GOT3 (cell line): ENCODE measurements at places on chromosomes 12 and 14.
A peak's percentile ranks its signal among the peaks of the same experiment; 100 is the strongest.

- DNase-seq, result peak; percentile 2
These were observed 36.6 kb downstream of the DCAF4 start for GRCh38 chr14:72962829-72963312.

- no peak for DNase-seq
These were observed 34.6 kb upstream of the NFKBIA start for GRCh38 chr14:35438910-35439713.

- no peak for DNase-seq
These were observed 263.2 kb downstream of the ADAMTS20 start for GRCh38 chr12:43288671-43289425.

- DNase-seq, result no peak
These were observed 13.1 kb downstream of the KRT83 start for GRCh38 chr12:52307836-52308805.

DNA sequence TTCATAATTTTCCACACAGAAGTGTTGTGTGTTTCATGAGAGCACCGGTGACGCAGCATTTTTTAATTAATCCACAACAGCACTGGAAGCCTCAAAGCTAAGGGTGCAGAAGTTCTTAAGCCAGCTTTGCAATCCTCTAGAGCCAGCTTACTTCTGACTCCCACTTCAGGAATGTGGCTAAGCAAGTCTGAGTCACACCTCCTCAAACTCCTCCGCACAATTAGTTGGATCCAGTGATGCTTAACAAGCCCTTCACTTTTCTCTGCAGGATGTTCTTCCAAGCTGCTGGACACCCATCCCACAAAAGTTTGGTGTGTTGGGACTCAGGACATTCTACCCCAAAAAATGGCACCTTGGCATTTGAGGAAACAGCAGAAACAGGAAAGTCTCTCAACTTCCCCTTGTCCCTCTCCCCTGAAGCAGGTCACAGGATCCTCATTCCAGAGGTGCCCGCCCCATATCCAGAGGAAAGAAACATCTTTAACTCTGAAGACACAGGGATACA is 210.0 kb downstream of the PPM1H start:
- peak; percentile 93 for DNase-seq

DNA sequence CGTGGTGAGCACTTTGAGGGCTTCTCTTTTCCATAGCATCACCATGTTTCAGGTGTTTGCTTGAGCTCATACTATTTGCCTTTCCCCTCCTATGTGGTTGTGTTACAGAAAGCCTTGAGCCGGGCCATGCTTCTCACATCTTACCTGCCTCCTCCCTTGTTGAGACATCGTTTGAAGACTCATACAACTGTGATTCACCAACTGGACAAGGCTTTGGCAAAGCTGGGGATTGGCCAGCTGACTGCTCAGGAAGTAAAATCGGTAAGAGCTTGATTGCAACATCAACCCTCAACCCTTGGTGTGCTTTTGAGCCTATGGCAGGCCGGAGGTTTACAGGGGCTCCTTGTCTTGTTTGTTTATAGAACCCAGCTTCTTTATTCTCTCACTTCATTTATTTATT is 8.1 kb downstream of the LETMD1 start:
- DNase-seq, result peak; percentile 71

DNA sequence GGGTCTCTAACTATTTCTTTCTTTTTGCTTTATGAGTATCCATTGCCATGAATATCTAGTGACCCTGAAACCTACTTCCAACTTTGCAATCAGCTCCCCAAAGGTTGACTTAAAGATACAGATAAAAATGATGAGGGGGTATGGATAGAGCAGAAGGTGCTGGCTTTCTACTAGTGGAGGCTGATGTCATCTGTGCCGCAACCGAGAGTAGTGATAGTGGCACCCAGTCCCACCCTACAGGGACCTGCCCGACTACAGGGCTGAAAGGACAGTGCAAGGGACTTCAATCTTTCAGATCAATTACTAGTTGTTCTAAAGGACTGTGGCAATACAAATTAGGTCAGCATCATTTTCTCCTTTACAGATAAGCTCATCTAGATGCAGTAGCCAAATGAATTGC is 806.0 kb downstream of the VRK1 start:
- DNase-seq, result no peak

GRCh38 chr14:103260629-103261124 is 73.4 kb upstream of the EIF5 start:
- no peak for DNase-seq

DNA sequence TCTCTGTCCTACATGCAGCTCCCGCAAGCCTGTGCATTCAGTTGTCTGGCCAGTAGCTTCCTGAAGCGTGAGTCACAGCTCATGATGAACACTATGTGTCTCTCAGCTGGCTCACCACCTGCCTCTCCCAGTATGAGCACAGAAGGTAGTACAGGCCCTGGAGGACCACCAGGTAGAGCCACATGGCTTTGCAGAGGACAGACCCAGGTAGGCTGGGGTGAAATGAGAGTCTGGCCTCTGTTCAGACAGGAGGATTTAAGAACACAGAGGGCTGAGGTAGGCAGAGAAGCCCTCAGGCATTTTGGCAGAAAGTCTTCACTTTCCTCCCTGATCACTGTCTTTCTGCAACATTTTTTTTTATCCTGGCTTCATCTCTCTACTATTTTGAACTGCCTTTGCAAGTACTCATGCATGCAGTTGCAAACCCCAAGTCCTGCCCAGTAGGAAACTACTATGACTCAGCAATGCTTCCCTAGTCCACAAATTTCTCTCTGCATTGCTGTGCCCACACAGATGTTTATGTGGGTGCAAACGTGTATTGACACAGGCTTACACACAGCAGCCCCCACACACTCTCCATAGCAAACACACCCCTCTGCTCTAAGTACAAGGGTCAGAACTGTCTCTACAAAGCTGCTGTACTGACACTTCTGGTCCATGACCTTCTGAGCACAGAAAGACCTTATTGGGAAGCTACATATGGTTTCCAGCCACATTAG is 7.2 kb upstream of the SDR9C7 start:
- no peak for DNase-seq

DNA sequence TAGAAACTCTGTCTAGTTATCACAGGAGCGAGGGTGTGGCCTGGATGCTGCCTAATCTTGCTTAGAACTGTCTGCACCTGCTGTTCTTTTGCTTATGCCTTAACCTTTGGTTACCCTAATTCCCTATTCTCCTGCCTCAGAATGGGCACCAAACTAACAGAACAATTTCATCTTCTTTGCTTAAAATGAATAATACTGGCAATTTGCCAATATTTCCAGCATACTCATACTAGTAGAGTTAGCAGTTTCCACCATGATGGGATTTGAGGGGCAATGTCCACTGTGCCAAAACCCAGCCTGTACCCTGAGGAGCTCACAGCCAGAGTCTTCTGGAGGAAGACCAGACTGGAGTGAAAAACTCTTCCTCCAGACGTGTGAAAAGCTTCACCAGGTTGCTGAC is 136.4 kb downstream of the RPS29 start:
- DNase-seq, result no peak

DNA sequence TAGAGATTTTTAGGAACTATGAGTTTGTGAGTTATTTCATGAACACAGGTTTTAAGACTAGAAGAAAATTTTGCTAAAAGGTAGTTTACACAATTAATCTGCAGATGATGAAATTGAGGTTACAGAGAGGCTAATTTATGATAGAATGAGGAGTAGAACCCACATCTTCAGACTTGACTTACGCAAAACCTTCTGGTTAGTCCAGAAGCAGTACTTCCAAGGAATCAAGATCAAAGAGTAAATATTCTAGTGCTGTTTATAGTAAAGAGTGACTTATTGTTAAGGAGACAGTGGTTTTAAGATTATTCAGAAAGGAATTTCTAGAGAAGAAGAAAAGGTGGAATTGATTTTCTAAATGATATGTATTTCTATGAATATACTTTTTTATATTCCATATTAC is 10.6 kb upstream of the KITLG start:
- DNase-seq, result no peak

DNA sequence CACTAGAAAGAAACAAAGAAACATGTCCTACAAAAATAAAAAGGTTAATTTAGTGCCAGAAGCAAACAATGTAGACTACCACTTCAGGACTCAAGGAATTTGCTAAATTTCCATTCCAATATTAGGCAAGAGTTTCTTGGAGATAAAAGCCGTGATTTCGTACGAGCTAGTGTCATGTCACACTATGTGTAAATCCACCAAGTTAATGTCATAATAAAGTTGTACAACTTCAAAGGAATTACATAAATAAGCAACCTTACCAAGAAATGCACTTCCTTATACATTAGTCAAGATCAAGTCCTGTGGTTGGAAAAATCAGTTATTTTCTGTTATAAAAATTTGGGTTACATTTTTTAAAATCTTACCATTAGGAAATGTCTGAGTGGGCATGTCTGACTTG is 1222.8 kb downstream of the GALC start:
- DNase-seq, result no peak

DNA sequence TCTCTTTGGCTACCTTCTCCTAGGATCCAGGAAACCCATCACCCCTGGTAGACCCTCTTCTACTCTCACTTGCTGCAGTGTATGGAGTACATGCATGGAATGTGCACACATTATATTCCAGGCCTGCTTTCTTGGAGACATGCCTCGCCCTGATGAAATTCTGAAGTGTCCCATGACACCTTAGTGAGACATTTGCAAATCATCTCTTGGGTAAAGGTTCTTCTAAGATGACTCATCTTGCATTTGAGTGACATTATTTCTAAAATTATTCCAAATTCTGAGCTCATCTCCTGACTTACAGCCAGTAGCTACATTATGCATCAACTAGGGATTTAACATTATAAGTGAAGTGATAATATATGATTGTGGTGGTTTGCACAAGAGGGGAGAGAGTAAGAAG is 49.8 kb downstream of the SDR9C7 start:
- no peak for DNase-seq

GRCh38 chr14:31465111-31465510 is 7.8 kb upstream of the DTD2 start:
- no peak for DNase-seq

GRCh38 chr12:20490213-20490612 is 121.9 kb downstream of the PDE3A start:
- no peak for DNase-seq

DNA sequence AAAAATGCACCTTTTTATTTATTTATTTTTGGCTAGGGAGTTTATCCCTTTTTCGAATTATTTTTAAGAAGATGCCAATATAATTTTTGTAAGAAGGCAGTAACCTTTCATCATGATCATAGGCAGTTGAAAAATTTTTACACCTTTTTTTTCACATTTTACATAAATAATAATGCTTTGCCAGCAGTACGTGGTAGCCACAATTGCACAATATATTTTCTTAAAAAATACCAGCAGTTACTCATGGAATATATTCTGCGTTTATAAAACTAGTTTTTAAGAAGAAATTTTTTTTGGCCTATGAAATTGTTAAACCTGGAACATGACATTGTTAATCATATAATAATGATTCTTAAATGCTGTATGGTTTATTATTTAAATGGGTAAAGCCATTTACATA is 14.9 kb upstream of the SNAPC1 start:
- DNase-seq, result no peak
